Tibial nerve (tissue), 4 donors: ENCODE measurements at places on chromosomes 12 and 14. TPM values are rescaled to one million over a fixed set of nuclear protein-coding genes. Genes with fewer than 3 reads are reported as not detected.

DNA sequence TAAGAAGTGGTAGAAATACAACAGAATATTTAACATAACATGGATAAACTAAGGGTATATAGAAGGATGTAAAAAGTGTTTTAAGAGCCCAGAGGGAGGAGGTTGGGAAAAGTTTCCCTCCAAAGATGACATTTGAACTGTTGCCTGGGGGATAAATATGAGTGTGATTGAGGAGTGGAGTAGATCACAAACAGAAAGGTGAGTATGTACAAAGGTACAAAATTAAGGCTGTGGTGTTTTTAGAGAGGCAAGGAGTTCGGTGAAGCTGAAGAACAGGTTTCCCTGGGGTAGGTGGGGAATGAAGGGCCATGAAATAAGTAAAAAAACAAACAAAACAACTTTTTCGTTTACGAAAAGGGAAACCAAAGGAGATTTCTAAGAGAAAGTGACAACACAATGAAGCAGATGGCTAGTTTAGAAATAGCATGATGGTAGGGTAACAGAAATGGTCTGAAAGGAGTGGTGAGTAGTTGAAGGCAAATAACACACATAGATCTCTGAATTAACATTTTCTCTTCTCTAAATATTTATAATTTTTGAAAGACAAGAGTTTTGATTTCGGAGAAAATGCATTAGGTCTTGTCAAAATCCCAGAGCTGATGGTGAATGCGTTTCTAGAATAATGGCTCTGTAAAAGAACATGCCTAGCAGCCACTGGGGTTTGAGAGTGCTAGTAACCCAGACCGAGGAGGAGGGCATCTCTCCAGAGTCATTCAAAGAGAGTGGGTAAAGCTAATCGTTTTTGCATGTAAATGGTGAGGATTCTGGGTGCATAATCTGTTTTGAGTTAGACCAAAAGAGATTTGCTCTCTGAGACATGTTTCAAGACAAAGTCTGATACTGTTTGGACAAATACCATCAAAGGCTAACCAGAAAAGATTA lies 240.4 kb upstream of the DCN start:
- no peak for DNase-seq

DNA sequence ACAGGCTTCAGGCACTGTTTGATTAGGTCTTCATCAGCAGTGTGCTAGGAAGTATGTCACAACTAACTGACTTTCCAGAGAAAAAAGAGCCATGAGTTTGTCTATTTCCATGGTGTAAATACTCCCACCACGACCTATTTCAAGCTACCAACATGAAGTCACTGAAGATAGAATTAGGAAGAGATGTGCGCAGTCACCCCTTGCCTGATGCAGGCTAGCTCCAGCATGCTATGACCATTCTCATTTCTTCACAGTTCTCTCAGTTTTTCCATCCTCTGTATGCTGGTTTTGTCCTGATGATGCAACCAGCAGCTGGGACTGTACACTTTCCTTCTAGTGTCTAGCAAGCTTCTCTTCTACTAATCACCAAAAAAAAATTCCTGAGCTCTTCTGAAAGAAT lies 191.6 kb upstream of the NUDT4 start:
- no peak for DNase-seq

DNA sequence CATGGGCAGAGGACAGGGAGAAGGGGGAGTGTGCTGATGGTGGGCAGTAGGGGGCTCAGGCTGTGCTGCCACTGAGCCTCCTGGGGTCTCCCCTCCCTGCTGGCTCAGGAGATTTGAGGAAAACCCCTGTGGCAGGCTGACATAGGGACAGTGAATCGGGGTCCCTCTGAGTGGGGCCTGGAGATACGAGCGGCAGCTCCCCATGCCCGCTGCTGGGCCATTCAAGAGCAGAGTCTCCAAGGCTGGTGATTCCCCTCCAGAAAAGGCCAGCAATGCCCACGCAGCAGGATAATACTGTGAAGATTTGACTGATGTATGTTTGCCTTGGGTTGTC lies 288.7 kb upstream of the SFSWAP start:
- no peak for DNase-seq

GRCh38 chr12:24081092-24081529 lies 131.6 kb upstream of the SOX5 start:
- DNase-seq = no peak

- no peak for DNase-seq
Observed at GRCh38 chr14:81172353-81172752, 48.4 kb downstream of the GTF2A1 start.

- DNase-seq = no peak
Observed at GRCh38 chr12:42396473-42397259, 70.7 kb downstream of the PPHLN1 start.

SLC6A15 gene
- total RNA-seq = 0.30 TPM

GRCh38 chr14:42855085-42855484 lies 1248.4 kb downstream of the LRFN5 start:
- no peak for DNase-seq

CLEC9A gene
- total RNA-seq = not detected

DNA sequence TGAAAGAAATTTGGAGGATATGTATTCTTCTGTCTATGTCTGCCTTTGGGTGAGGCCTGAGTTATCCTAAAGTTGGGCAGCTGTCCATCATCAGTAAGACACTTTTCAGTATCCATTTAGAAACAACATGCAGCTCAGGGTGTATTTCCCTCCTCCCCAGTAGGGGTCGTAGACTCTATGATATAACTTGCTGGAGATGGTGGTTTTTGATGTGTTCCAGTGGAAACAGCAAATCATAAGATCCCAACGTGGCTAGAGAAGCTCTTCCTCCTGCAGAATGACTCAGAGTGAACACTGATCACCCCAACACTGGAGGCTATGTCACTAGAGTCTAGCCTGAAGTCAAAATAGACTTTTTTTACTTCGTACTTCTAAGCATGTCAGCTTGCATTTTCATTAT lies 331.6 kb upstream of the STXBP6 start:
- no peak for DNase-seq

NTS gene
- total RNA-seq = not detected

- no peak for DNase-seq
Observed at GRCh38 chr14:77296906-77297305, 23.8 kb downstream of the POMT2 start.

- no peak for DNase-seq
Observed at GRCh38 chr12:115121053-115121452, 437.1 kb upstream of the TBX3 start.

WNT1 gene
- not detected for total RNA-seq

DNA sequence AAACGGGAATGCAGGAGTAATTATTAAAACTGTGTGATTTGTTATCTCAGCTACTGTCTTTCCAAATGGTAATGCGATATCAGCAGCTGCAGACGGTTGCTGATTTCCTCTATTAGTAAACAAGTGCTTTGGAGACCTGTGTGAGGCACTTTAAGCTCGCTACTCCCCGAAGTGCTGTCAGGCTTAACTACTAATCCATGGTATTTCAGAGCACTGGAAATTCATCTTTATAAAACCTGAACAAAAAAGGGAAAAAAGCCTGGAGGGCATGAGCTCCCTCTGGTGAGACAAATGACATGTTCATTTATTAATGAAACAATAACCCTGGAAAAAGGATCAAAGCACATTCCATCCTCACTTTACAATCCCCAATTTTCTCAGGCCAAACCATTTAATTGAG lies 143.6 kb upstream of the OTX2 start:
- no peak for DNase-seq

- DNase-seq = no peak
Observed at GRCh38 chr12:108583991-108584390, 13.9 kb downstream of the TMEM119 start.

- DNase-seq = no peak
Observed at GRCh38 chr12:49296034-49296835, 1.3 kb downstream of the PRPH start.

- no peak for DNase-seq
Observed at GRCh38 chr14:28785096-28785952, 18.7 kb downstream of the FOXG1 start.

BMAL2 gene
- 0.63 TPM for total RNA-seq

SIVA1 gene
- total RNA-seq = 373 TPM

DNA sequence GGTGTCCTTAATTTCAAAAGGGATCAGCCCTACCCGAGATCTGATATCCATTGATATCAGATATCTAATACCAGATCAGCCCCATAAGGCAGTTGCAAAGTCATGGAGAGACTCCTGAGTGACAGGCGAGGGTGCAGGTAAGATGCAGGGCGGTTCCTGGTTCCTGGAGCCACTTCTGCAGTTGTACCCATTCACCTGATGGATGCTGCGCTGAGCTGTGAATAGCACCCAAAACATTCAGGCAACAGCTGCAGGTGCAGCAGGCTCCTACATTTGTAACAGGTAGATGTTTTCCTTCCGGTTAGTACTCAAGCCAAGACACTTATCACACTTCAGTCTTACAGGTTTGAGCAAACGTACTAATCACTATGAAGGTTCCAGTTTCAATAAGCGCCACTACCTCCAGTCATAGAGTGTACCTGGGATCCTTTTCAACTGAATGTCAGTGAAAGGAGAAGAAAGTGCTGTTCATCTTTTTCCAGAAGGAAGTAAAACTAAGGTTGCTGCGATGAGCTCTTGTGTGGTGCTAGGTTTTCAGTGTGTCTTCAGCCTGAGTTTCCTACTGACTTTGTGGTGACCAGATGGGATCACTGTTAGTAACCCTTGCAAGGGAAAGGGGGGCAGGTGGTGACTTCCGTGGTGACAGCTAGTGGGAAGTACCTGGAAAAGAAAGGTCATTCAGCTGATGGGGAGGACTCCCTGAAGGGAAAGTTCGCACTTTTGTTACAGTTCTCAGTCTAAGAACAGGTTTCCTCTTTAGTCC lies 1.9 kb downstream of the ATP6V0A2 start:
- no peak for DNase-seq
